SK-N-SH treated with all-trans-retinoic acid at 6 μM for 48 hours (cell line): ENCODE measurements at places on chromosomes 4 and X.

- no peak for ATAC-seq
Measured at GRCh38 chr4:177313263-177313662, 3.6 kb downstream of the NEIL3 start.

- no peak for ATAC-seq
Measured at GRCh38 chrX:47564438-47565085, 3.6 kb downstream of the ARAF start.

- no peak for ATAC-seq
Measured at GRCh38 chrX:16733013-16733412, 13.6 kb downstream of the SYAP1 start.

DNA sequence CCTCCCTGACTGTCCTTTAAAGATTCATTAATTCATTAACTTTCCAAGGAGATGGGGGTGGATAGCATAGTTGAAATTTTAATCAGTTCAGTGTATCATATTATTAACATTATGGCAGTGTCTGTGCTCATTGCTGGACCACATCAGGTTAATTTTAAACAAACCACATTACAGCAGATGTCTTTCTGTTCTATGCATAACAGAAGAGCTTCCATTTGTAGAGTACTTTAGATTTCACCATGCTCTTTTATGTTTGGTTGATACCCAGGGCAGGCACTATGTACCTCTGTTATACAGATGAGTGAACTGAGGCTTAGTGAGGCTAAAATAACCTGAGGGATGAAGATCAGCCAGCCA is 41.1 kb downstream of the AFF2 start:
- no peak for ATAC-seq

GRCh38 chr4:139188648-139189416 is 11.8 kb upstream of the ELF2 start:
- ATAC-seq: no peak

GRCh38 chrX:43860646-43861370 is 21.4 kb downstream of the MAOB start:
- ATAC-seq: peak; percentile 51

DNA sequence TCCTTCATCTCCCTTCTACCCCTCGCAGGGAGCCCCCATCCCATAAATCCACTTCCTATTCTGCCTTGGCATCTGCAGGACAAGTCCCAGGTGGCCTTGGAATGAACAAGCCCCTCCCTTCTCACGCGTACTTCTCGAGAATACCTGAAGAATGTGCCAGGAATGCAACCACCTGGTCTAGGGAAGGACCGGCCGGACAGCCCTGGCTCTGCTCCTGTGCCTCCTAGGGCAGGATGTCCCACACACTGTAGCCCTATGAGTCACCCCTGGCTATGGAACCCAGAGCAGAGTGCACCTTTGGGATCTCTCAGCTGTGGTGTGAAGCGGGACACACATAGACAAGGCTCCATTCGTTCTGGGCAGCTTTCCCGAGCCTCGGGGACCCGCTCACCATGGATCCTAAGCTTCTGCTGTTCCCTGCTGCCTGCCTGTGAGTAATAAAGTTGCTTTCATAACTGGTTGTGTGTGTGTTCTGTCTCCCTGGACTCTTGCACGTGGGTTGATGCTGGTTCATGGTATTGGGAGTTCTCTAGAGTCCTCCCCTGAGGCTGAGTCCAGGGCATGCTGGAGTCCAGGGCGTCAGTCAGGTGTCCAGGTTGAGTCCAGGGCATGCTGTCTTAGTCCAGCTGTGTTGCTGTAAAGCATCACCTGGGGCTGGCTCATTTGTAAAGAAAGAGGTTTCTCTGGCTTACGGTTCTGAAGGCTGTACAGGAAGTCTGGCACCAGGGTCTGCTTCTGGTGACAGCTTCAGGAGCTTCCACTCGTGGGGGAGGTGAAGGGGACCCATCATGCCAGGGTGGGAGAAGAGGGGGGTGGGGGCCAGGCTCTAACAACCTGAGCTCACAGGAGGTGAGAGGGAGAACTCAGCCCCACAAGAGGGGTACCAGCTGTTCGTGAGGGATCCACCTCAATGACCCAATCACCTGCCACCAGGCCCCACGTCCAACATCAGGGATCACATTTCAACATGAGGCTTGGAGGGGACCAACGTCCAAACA is 7.4 kb upstream of the PDE6B start:
- no peak for ATAC-seq

GRCh38 chr4:181661923-181662322 is 581.3 kb upstream of the TENM3 start:
- ATAC-seq: peak; percentile 22; the same call in 1 of the 3 replicates

GRCh38 chrX:14420841-14421240 is 108.5 kb upstream of the GLRA2 start:
- no peak for ATAC-seq

DNA sequence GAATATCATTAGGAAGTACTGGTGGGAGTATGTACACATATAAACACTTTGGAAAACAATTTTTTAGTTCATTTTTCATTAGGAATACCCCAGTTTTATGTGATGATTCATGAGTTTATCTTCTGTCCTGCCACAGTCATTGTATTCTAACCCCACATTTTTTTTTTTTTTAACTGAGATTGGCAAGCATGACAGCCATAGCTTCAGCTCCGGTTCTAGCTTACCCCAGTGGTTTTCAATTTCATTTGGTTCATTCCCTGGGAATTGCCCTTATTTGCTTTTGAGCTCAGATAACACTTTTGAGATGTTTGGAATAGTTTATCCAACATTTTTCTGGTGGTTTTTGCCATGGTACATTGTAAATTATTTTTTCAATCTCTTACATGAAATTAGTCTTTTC is 21.0 kb upstream of the FMR1 start:
- no peak for ATAC-seq

GRCh38 chr4:52052475-52052780 is 1.3 kb downstream of the SPATA18 start:
- no peak for ATAC-seq

DNA sequence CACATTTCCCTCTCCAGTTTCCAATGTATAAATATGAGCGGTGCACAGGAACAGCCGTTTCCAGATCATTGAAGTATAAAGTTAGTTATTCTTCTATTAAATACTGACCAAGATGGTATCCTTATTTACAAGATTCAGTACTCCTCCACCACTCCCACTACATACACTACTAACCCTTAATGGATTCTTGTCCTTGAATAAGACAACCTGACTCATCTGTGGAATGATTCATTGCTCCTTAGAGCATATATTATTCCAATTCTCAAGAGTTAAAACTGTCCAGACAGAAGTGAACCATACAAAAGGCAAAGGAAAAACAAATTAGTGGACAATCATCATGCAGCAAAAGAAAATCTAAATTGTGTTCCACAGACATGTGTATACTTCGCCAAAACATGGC is 373.3 kb downstream of the IDS start:
- no peak for ATAC-seq

- peak; percentile 52; the same call in 2 of the 3 replicates for ATAC-seq
Measured at GRCh38 chrX:29824176-29824906, 391.0 kb upstream of the MAGEB2 start.

DNA sequence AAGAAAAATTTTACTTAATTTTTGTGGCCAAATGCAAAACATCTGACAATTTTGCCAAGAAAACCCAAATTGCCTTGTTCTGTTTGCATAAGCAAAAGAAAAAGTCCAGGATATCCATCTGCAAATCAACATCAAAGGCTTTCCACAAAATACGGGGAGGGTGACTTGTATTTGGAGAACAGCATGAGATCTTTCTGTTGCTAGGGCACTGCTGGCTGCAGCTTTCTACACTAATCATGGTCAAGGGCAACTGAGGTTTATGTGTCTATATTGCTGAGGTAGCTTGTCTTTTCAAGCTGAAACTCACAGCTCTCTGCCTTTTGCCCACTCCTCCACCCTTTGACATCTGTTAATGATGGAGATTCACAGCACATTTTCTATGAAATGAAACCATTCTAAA is 389.1 kb downstream of the NKX6-1 start:
- ATAC-seq: no peak

DNA sequence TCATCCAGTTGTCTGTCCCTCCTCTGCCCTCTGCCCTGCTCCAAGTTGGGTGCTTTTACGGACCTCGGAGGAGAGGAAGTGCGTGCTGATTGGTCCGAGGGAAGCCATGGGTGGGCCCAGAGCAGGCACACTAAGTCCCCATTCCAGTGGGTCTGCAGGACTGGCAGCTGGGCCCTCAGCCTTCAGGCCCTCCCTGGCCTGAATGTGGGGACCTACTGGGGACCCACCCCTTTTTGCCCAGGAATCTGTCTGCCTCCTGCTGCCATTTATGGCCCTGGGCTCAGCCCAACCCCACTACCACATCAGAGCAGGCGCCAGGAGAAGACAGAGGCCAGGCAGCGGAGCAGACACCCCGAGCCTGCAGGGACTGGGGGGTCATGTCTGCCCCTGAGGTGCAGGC is 169.6 kb downstream of the TEX13A start:
- ATAC-seq: no peak

DNA sequence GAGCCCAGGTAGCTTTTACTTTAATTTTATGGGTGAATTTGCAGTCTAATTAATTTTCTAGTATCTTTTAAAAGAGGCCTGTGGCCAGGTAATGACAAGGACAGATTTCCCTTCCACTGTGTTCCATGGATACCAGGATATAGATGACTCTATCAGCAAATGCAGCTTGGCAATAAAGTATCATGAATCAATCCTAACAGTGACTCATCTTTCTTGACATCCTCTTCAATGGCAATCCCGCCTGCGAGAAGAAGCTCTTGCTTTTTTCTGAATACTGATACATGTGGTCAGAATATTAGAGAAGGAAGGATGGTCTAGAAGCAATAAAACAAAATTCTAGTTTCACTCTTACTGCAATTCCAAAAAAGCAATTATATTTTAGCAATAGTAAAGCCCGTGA is 267.8 kb downstream of the DTHD1 start:
- ATAC-seq: no peak

- ATAC-seq: no peak
Measured at GRCh38 chr4:81736324-81736723, 264.6 kb upstream of the RASGEF1B start.

GRCh38 chr4:82776925-82777542 is 21.6 kb downstream of the SCD5 start:
- peak; percentile 87 for ATAC-seq

DNA sequence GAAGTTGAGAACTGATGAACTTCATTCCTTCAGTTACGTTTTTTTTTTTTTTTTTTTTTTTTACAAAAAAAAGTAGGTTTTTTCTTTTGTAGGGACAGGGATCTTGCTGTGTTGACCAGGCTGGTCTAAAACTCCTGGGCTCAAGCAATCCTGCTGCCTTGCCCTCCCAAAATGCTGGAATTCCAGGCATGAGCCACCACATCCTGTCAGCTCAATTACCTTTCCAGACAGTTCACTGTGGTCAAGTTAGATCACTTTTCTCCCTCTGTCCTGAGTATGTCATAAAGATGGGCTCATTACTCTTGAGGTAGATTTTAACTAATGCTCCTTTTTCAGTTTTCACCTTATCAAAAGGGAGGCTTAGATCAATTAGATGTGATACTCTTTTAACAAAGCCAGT is 10.8 kb upstream of the NR3C2 start:
- no peak for ATAC-seq

GRCh38 chrX:8083286-8083685 is 87.8 kb downstream of the VCX2 start:
- ATAC-seq: no peak

- ATAC-seq: peak; percentile 15; the same call in 2 of the 3 replicates
Measured at GRCh38 chrX:24231641-24232179, 82.2 kb downstream of the SUPT20HL2 start.

GRCh38 chrX:3938587-3938986 is 225.1 kb upstream of the PRKX start:
- ATAC-seq: no peak

- no peak for ATAC-seq
Measured at GRCh38 chr4:177301126-177301639, 8.5 kb upstream of the NEIL3 start.

DNA sequence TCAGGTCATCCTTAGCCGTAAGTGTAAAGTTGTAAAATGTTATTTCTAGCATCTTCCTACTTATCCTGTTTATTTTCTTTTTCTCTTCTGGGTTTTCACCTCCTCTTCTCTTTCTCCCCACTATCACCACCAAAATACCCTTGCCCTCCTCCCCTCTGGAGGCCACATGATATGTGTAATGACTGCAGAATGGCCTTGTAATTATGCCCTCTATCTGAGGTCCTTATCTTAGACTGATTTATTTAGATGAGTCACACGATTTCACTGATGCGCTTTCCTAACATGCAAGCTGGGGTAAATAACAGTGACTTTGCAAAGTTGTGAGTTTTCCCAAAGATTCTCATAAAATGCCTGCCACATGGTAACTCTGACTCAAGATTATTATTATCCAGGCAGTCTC is 231.8 kb upstream of the GPRIN3 start:
- no peak for ATAC-seq

- ATAC-seq: no peak
Measured at GRCh38 chrX:106397788-106398538, 213.8 kb upstream of the RADX start.

- no peak for ATAC-seq
Measured at GRCh38 chr4:45131020-45131419, 404.7 kb upstream of the GNPDA2 start.

- no peak for ATAC-seq
Measured at GRCh38 chr4:75629239-75629638, 1.1 kb downstream of the CDKL2 start.

DNA sequence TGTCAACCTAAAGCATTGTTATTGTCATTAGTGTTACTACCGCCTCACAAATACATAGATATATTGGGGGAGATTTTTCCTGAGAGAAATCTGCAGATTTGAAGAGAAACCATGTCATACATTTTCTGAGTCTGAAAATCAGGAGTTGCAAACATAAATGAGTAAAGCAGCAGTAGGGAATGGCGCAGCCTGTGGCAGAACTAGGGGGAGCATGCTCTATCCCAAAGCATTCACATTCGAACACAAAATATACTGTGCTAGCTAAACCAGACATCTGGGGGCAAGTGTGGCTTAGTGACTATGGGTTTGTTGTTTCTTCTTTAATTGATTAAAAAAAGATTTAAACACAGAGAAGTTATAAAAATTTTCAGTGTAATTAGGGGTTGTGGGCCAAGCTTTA is 83.2 kb downstream of the CPE start:
- 0 out of 3 replicates have a peak, but pooled peaks have one; percentile 27 for ATAC-seq

GRCh38 chr4:39466747-39467146 is 7.9 kb downstream of the LIAS start:
- ATAC-seq: no peak

DNA sequence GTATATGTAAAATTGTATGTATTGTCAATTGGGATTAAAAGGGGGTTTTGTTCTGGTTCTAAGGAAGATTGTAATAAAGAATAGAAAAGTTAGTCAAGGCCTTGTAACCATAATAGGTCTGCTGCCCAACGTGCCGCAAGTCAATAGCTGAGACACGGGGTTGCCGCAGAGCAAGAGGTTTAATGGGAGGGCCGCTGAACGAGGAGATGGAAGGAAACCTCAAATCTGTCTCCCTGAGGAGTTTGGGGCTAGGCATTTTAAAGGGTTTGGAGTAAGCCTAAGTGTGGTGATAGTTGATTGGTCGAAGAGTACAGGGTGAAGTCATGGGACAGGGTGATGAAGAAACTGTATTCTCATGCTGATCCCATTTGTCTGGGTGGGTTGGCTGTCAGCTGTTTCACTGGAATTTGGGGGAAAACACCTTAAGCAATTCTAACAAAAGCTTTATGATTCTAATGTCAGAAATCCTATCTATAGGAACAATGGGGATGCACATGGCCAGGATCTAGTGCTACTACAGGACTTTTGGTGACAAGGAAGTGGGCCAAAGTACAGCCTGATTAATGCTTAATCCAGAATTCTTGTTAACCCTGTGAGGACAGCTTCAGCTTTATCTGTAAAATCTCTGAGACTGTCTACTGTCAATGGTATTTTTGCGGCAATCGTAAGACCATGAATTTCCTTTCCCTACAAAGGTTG is 86.9 kb downstream of the RELL1 start:
- no peak for ATAC-seq

- ATAC-seq: no peak
Measured at GRCh38 chrX:84216881-84217280, 28.9 kb upstream of the RPS6KA6 start.
